GM10248 (cell line): ENCODE measurements at places on chromosomes 4 and X.

GRCh38 chrX:132954323-132954722 lies 4.1 kb downstream of the HS6ST2 start:
- DNase-seq = no peak

DNA sequence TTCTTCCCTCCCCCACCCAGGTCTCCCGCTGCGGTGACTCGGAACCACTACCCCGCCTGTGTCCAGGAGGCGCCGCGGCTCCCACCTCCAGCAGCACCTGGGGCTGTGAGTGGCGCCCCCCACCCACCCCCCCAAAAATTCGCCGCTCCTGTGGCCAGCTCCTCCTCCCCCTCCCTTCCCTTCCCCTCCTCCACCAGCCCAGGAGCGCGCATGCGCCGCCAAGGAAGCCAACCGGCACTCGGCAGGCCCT lies 278 bp downstream of the CLOCK start:
- no peak for DNase-seq

DNA sequence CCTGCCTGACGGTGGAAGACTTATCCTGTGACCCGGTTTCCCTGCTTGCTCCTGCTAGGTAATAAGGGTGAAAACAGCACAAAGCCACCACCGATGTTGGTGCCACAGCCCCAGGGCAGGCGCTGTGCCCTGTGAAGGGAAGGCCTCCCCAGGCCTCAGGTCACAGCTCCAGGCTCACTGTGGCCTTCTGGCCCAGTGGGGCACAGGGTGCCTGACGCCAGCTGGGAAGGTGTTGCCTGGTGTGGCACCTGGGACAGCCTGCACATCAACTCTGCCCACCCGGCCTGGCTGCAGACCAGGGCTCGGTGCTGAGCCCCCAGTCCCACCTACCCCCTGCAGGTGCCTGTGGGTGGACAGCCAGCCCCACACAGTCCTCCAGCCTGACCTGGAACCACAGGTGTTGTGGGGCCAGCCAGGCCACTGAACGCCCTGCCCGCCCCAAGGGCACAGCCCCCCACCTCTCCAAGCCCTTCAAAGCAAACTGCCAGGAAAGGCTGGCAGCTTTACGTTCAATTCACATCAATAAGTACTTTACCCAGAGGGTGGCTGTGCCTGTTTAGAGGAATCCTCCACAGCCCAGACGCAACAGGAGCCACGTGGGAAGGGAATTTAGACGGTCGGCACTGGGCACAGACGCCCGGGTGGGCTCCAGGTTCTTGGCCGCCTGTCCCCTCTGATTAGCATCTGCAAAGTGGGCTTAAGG lies 54.3 kb downstream of the ZFYVE28 start:
- DNase-seq = no peak

- DNase-seq = peak; percentile 17
Measured at GRCh38 chrX:54785901-54786300, 12.2 kb downstream of the ITIH6 start.

DNA sequence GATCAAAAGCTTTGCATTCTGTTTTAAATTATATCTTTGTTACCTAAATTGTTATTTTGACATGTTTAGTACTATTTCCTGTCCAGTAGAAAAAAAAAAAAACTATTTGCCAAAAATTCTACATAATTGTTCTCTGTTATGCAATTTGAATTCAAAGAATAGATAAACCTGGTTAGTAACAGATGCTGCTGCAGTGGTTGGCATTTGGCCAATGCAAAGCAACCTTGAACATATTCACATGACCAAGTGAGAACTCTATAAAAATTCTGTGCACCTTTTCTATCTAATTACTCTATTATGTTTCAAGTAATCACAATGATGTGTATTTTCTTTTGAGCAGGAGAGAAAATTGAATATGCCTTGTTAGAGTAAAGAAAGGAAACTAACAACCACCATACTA lies 1473.4 kb downstream of the RPA4 start:
- no peak for DNase-seq

DNA sequence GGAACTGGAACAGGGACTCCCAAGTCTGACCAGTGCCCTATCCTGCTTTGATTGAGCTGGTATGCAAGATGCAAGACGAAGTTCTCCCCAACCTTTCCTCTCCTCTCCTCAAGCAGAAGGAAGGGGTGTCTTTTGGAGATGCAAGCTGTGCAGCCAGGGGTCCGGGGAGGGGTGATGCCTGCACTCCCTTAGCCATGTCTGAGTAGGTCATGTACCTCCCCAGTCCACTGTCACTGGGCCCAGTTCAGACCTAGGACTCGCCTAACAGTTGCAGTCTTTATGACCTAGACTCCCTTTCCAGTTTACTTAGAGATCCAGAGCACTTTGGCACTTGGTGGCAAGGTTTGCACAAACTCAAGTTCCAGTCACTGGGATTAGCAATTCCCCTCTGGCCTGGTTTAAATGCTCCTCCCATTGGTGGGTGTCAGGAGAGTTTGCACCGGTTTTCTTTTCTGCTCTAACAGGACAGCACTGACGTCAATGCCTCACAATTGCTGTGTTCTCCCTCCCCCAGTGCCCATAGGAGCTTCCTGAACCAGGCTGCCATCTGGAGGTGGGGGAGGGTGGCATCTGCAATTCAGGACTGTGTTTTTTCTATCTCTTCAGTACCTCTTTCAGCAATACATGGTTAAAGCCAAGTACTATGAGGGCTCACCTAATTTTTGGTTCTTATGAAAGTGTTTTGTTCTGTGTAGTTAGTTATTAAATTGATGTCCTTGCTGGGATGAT lies 782.2 kb downstream of the ARAP2 start:
- no peak for DNase-seq

DNA sequence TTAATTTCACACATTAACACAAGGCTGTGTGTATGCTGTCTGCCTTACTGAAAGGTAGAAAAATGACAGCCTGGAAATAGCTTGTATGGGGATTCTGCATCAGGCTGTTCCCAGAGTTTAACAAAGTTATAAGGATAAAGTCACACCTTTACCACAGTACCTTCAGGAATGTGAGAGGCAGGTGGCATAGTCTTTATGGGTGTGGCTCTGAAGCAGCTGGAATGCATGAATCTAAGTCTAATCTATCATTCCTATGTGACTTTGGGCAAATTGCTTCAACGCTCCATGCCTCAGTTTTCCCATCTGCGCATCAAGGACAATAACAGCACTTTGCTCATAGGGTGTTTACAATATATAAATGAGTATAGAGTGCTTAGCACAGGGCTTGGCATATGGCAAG lies 84.2 kb upstream of the EGFL6 start:
- DNase-seq = no peak

GRCh38 chr4:139603576-139604410 lies 47.8 kb upstream of the SETD7 start:
- DNase-seq = peak; percentile 45

DNA sequence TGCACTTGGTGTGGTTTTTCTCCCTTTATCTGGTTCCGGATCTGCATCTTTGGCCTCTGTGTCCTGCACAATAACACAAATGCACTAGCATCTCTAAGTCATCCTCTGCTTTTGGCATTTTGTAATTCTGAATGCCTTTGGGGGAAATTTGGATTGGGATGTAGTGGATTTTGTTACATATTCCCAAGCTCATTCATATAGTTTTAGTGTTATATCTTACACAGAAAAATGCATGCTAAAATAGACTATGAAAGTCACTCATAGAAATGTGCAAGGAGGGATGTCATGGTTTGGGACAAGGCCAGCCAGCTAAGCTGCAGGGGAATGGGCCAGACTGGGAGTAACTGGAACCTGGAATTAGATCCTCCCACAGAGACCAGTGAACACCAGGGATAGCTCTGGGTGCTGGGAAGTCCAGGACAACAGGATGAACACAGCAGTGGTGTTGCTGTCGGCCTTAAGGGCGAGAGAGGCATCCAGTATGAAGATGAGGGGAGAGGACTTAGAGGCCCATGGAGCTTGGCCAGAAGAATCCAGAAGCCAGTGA lies 20.1 kb downstream of the ENPP6 start:
- no peak for DNase-seq
